ENCODE measurements at places on chromosomes 16 and 17. TPM values are rescaled to one million over a fixed set of nuclear protein-coding genes. Genes with fewer than 3 reads are reported as not detected.

Gene CD79B
- 2.4 TPM for total RNA-seq

DNA sequence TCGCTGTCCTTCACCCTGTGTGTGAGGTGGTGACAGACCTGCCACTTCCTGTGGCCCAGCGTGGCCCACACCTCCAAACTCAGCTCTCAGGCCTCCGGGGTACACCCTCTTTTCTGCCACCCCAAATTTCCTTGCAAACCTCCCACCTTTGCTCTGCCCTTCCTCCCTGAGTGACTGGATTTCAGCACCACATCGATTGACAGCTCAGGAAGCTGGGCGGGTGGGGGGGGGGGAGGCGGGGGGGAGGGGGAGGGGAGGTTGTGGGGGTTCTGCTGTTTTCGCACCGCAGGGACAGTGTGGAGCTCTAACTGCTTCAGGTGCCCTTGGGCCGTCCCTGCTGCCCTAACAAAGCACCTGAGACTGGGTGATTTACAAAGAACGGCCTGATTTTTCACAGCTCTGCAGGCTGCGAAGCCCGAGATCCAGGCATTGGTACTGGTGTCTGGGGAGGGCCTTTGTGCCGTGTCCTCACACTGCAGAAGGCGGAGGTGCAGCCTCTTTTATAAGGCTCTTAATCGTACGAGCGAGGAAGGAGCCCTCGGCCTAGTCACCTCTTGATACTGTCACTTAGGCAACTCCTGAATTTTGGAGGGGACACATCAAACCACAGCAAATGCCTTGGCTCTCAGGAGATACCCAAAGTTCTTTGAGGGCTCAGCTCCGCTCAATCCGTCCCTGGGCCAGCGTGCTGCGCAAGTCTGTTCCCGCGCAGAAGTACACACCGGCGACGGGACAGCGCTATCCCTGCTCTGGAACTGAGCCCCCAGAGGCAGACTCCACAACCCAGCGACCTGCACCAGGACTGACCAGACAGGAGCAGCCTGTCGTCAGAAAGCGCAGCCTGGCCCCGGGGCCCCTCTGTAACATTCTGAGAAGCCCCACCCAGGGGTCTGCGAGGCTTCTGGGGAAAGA is 3.6 kb downstream of the NDUFAF8 start:
- DNase-seq, result no peak

Gene CPHXL2
- total RNA-seq, result not detected

- DNase-seq, result no peak
These were observed 306.1 kb upstream of the KIF2B start for GRCh38 chr17:53516636-53517035.

DNA sequence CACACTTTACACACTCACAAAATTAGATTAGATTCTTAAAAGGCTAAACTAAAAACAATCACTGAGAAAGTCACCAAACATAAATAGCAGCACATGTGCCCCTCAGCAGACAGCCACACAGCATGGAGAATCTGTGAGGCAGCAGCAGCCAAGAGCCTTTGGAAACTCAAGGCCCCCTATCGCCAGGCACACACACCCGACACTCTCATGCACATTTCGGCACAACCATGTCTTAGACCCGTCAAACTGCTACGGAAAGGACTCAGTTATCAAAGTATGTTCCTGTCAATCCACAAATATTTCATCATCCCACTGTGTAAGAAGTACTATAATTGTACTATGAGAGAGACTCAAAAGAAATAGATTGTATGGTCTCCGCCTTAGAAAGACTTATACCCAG is 20.9 kb downstream of the UBE2O start:
- no peak for DNase-seq

Measured in mucosa of descending colon (tissue), 3 donors.